ENCODE measurements at places on chromosomes 12 and 14.

- DNase-seq, result peak; percentile 78
Measured at GRCh38 chr12:2084553-2085296, 31.9 kb downstream of the CACNA1C start.

DNA sequence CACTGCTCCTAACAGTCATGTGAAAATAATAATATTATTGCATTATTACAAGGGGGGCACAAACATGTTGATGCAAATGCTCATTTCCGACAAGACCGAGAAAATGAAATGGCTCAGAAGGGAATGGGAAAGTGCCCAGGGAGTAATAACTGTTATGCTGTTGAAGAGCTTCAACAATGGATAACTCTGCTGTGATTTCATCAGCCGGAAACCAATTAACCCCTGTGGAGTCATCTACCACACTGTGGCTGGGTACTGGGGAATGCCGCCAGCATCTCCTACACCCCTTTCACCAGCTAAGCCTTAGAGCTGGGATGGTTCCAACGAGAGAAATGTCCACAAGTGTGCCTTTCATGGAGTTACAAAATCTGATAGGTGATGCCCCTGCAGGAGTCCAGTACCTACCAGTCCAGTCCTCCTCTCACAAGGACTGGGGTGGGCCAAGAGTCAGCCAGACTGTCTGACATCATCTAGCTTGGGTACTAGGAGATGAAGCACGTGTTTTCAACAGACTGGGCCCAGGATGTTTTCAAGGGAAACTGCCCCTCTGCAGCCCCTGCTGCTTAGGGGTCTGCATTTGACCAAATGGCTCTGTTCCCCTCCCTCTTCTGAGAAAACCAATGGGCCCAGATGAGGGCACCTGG is 509.3 kb upstream of the CCDC196 start:
- no peak for DNase-seq

- no peak for DNase-seq
Measured at GRCh38 chr14:23442721-23443356, 7.4 kb upstream of the MYH7 start.

DNA sequence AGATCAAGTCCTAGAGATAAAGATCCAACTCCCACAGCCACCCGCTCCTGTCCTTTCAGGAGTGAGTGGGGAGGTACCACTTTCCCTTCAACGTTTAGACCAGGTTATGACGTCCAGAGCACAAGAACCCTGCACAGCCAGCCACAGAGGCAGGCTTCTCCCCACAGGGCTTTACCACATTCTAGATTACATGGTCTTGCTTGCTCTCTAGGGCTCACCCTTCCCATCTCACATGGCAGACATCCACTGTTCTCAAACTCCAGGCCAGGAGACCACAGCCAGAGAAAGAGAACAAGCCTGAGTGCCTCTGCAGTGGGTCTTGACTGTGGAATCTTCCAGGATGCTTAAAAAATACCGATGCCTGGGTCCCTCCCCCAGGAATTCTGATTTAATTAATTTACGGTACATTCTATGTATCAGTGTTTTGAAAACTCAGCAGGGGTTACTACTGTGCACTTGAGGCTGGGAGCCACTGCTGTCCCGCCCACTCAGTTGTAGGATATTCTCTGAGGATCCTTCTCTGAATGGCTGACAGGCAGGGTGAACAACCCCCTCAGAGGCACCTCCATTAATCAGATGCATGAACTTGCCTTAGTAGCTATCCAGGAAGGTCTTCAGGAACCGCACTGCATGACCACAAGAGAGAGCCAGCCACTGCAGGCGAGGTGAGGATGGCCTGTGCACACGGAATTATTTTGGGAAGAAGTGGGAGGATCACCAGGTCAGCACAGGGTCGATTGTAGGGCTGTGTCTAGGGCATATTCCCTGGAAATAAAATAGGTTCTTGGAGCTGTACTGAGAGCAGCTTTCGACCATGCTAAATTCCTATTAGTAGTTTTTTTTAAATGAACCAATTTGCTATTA is 21.5 kb upstream of the SOCS2 start:
- no peak for DNase-seq

GRCh38 chr12:130026608-130027176 is 122.9 kb upstream of the TMEM132D start:
- no peak for DNase-seq

GRCh38 chr14:69204753-69205152 is 13.5 kb downstream of the EXD2 start:
- DNase-seq, result no peak

DNA sequence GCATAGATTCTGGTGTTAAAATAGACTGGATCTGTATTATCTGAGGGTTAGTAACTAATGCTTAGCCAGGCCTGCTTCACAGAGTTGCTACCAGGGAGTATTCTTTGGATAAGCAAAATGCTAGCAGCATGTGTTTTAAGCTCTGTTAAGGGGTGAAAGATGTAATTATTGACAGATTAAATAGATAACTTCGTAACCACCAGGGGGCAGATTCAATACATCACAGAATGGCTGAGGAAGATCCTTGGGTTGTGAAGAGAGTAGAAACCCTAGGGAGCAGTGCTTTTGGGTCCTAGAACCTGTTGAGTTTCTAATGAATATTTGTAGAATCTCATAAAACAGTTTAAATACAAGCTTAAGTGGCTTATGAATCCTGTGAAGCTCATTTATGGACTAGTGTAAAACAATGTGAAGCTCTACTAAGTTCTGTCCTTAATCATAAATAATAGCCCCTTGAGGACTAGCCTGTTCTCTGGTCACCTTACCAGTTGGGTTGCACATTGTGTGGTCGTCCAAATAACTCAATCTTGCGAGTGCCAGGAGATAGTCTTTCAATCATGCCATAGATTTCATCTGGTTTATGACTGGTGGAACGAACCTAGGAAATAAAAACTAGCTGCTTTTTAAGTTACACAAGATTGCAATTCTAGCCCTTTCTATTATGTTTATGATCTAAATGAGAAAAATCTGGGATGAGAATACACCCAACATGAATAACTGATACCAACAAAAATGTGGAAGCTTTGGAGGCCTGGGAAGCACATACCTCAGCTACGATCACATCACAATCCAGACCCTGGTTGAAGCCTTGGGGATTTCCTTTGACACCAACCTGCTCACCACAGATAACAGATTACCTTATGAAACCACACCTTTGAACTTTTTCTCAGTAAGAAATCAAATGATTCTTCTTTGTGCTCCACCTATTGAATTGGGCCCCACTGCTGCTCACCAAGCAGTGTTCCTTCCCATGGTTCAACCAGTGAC is 12.3 kb downstream of the METTL3 start:
- DNase-seq, result peak; percentile 50

DNA sequence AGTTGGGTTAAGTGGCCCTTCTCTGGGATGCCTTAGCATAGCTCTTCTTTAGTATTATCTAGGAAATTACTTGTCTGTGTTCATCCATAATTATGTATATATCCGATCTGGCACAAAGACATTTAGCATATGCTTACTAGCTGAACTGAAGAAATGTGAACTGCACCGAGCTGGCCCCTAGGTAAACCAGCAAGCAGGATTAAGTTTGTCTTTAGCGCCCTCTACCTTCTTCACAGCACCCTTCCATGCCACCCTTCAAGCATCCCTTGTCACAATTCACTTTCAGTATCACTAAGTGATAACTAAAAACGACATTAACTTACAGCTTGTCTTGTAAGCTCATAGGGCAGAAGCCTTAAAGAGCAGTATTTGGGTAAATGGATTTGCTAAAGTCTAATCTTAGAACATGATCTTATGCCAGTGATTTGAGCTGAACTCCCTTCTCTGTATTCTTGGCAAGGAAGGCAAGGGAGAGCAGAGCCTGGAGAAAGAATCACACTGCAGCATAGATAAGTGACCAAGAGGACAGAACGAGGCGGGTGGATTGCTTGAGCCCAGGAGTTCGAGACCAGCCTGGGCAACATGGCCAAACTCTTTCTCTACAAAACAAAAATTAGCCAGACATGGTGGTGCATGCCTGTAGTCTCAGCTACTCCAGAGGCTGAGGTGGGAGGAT is 2.6 kb upstream of the HAL start:
- peak; percentile 58 for DNase-seq

- DNase-seq, result peak; percentile 70
Measured at GRCh38 chr12:53173085-53173715, 7.3 kb upstream of the ZNF740 start.

DNA sequence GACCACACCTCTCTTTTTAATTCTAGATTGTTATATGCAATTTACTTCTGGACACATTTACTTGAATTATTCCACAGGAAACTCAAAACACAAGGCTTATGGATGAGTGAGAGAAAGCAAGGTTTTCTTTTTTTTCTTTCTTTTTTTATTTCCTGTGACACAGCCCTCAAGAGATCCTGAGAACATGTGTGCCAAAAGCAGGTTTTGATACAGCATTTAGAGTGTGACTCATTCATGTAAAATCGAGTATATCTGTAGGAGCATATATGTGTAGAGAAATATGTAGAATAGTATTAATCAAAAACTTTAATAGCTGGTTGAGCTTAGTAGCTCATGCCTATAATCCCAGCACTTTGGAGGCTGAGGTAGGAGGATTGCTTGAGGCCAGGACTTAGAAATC is 4.4 kb upstream of the MAX start:
- no peak for DNase-seq

- DNase-seq, result no peak
Measured at GRCh38 chr12:49847161-49847560, 4.3 kb upstream of the BCDIN3D start.

DNA sequence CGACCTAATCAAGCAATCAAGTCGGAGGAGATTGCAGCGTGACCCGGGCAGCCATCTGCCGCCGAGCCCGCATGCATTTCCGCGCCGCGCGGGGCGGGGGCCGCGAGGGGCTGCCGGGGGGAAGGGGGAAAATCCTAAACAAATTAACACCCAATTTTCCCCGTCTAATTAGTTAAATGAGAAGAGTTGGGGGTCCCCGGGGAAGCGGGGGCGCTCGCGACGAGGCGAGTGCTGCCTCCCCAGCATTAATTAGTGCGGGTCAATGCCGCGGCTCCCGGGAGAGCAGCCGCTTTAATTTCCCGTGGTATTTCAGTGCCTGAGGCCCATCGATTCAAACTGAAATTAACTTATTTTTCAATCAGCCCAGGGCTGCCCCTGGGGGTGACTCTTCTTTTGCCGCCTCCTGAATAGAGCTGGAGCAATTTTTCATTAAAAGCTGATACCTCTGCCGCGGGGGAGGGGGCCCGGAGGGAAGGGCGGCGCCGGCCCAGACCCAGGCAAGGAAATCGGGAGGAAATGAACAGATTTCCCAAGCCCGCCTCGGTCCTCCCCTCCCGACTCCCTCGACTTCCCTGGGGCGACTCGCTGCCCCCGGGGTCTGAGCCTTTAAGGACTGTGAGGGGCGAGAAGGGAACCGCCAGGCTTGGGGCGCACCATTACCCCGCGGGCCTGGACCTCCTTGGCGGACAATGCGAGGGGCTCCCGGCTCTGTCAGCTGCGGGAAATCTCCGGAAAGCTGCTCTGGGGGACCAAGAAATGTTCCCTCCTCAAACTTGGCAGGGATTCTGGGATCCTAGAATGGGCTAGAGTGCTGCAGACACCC is 18.9 kb downstream of the VSX2 start:
- no peak for DNase-seq

GRCh38 chr14:35480119-35480769 is 53.7 kb upstream of the INSM2 start:
- DNase-seq, result no peak

DNA sequence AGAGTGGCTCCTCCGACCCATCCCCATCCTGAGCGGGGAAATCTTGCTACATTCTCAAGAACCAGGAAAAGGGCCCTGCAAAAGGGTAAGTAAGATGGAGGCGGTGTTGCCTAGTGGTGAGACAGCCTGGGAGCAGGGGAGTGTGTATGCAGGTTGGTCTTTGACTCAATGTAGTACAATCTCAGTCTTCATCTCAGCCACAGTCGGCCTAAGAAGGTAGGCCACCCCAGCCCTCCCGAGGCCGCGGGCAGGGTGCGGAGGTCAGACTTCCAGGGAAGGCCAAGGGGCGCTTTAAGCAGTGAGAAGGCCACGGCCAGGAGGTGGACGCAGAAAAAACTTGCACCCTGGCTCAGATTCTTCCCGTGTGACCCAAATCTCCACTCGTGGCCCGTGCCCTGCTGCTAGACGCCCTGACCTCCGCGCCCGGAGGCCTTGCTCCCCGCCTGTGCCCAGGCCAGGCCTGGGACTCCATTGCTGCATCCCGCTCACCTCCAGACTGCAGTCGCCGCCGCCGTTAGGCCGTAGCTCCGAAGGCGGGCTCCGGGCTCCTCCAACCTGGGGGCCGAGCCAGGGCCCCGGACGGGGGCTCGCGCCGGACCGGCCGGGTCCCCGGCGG is 435 bp downstream of the FOXM1 start:
- peak; percentile 40 for DNase-seq

- peak; percentile 70 for DNase-seq
Measured at GRCh38 chr14:77151918-77152588, 10.5 kb upstream of the ZDHHC22 start.

GRCh38 chr12:57170408-57170807 is 23.0 kb upstream of the LRP1-AS start:
- no peak for DNase-seq

GRCh38 chr12:124678421-124678893 is 111.0 kb upstream of the NCOR2 start:
- DNase-seq, result no peak

DNA sequence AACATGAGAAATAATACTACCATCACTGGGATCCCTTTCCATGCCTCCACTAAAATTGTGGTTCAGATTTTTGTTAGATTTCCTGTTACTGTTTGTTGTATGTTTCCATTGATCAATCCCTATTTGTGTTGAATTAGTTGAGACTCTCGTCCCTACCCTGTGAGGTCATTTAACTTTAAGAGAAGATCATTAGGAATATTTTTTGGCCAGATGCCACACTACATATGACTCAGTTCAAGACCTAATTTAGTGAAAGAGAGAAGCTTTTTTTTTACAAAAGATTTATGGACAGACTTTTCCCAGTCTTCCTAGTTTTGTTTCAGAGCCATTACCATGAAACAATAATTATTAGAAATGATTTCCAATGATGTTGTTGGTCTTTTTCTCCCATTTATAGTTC is 35.5 kb downstream of the CPSF6 start:
- DNase-seq, result no peak

DNA sequence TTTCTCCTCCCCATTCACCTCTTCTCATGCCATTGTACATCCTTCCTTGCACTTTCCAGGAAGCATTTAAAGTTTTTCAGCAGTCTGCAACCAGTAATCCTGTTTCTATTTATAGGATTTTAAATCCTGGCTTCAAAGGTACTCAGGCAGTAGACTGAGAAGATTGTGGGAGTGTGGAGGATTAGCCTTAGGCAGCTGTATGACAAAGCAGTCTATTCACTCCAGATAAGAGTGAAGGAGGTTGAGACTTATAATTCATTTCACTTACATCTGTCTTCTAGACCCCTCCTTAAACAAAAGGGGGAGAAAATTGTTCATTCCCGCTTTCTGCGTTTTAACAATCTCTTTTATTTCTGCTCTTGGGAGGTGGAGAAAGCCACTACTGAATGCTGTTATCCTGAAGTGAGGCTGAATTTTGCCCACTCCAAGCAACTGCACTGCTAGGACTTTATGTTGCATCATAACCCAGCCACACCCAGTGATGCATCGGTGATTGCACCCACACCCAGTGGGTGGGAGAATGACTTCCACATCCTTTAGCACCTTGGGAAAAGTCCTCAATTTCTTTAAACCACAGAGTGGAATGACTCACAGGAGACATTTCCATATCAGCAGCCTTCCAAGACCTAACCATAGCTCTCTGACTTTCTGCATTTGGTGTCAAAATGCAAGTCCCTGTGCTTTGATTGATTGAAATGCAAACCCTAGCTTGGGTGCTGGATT is 382.5 kb upstream of the ATP2B1 start:
- peak; percentile 69 for DNase-seq

- DNase-seq, result no peak
Measured at GRCh38 chr12:117226505-117226904, 36.2 kb upstream of the FBXO21 start.

Measured in AG20443 (cell line).